ENCODE measurements at places on chromosomes 13 and 19.

GRCh38 chr13:49701491-49701890, 10.2 kb upstream of the EBPL start:
- DNase-seq: no peak

DNA sequence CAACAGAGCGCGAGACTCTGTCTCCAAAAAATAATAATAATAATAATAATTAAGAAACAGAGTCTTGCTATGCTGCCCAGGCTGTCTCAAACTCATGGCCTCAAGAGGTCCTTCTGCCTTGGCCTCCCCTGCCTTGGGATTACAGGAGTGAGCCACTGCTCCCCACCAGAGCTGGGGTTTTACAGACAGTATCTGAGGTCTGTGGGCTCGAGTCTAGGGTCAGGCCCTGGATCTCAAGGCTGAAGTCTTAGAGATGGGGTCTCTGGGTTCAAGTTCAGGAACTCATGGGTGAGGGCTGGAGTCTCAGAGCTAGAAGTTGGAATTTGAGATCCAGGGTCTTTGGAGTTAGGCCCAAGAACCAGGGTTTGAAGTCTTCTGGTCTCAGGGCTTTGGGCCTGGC, 3.5 kb downstream of the IL11 start:
- no peak for DNase-seq

- DNase-seq: no peak
Measured at GRCh38 chr13:80530191-80530590, 189.3 kb upstream of the SPRY2 start.

DNA sequence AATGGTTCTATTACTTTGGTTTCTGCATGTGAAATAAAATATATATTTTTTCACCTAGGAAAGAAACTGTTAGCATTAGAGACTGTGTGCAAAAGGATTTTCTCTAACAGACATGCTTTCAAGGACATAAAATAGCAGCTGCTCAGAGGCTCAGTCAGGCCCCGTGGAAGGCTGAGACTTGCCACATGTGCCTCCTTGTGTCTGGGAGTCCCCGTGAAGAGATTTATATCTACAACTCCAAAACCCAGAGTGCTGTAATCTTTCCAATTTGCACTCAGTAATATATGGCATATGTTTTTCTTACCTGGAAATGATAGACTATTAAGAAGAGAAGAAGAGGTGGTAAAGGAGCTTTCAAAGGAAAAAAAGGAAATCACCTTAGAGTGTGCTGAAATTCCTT, 371.6 kb upstream of the OBI1 start:
- no peak for DNase-seq

DNA sequence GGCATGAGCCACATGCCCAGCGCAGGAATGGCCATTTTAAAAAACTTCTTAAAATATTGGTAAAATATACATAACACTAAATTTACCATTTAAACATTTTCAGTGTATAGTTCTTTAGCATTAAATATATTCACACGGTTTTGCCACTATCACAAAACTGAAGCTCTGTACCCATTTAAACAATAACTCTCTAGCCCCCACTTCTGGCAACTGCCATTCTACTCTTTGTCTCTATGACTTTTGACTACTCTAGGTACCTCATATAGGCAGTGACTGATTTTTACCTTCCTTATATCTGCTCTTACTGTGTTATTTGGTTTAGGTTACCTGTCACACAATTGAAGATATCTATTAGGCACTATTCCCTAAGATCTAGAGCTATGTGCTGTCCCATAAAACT, 2.3 kb upstream of the KBTBD7 start:
- no peak for DNase-seq

Measured in lower leg skin (tissue), 4 donors.